ENCODE measurements at places on chromosomes 7 and 10.
A peak's percentile ranks its signal among the peaks of the same experiment; 100 is the strongest.

DNA sequence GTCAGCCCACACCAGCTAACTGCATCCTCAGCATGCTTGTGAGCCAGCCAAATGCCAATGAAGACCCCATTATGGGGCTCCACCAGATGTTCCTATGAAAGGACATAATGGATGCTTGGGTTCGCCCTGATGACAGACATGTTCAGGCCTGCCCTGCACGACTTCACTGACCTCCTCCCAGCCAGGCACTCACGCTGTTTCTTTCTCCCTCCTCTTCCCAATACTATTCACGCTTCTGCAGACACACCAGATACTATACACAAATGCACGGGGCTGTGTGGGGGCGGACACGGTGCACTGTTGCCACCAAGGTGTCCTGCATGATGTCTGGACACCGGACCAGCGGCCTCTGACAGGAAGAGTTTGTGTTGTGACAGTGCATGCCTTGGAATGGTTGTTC is 284.2 kb downstream of the PRPF18 start:
- DNase-seq: no peak

DNA sequence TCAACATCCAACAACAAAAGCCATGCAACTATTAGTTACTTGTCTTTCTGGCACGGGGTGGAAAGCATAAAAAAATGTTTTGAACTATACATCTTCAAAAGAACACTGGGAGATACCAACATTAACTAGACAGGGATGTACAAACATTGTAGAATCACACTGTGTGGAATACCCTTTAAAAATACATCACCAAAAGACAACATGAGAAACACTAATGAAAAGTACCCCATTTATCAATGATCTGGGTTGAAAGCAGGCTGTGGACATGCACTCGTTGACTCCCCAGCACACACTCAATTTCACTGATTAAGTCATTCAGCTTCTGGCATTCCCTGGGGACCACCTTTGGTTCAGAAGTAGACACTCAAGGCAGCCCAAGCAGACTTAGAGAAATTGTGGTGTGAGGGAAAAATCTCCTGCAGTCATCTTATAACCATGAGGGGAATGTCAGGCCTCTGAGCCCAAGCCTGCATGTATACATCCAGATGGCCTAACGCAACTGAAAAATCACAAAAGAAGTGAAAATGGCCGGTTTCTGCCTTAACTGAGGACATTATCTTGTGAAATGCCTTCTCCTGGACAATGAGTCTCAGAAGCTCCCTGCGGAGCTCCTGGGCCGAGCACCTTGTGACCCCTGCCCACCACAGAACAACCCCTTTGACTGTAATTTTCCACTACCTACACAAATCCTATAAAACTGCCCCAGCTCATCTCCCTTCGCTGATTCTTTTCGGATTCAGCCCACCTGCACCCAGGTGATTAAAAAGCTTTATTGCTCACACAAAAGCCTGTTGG is 53.0 kb downstream of the CACUL1 start:
- no peak for DNase-seq

- DNase-seq: peak; percentile 15
These were observed 832 bp downstream of the XRCC2 start for GRCh38 chr7:152674860-152675758.

DNA sequence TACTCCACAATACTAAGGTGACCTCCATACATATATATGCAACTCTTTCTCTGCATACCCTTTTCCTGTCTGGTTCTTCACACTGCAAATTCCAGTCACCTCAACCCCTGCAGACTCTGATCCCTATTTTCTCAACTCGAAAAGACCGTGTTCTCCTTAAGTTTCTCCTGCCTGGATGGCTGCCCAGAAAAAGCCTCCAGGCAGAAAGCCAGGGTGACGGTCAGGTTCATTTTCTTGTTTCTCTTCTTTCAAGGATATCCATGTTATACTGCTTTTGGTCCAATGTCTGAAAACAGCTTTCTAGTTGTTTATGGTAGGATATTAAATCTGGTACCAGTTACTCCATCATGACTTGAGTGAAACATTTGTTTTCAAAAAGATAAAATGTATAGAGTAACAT is 267.8 kb upstream of the MYO3A start:
- no peak for DNase-seq

- no peak for DNase-seq
These were observed 1.6 kb downstream of the GHRHR start for GRCh38 chr7:30965372-30965771.

GRCh38 chr7:85176197-85176596 is 10.7 kb downstream of the SEMA3D start:
- no peak for DNase-seq

GRCh38 chr7:150801946-150802771 is 1.6 kb downstream of the TMEM176A start:
- DNase-seq: no peak

- no peak for DNase-seq
These were observed 66.3 kb upstream of the SLC25A13 start for GRCh38 chr7:96388166-96388565.

DNA sequence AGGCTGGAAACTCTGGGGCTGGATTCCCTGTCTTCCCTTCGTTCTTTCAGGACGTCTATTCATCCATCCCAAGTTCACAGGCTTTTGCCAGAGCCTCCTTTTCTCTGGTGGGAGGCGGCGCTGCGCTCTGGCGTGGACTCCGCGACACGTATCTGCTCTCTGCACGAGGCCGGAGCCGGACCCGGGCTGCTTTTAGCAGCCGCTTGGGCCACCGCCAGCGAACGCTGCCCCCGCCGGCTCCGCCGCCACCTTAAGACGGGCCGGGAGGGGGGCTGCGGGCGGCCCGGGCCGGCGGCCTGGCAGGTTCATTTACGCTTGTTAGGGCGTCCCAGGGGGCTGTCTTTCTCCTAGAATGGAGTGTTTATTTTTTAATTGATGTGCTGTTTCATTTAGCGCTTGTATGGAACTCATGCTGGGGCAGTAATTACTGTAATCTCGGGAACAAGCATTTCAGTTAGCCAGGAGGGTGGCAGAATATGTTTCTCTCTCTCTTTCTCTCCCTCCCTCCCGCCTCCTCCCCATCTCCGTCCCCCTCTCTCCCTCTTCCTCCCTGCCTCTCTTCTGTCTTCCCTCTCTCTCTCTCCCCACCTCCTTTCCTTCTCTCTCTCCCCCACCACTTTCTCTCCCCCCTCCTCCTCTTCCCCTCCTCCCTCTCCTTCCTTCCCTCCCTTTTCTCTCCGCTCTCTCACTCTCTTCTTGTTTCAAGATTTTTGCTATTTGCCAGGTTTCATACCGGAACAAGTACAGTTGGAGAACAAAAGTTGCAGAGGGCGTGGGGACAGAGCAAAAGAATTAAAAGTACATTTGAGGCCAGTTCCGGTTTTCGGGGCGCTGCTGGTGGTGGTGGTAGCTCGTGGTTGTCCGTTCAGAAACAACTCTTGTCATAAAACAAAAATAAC is 1.3 kb upstream of the FZD8 start:
- DNase-seq: no peak

DNA sequence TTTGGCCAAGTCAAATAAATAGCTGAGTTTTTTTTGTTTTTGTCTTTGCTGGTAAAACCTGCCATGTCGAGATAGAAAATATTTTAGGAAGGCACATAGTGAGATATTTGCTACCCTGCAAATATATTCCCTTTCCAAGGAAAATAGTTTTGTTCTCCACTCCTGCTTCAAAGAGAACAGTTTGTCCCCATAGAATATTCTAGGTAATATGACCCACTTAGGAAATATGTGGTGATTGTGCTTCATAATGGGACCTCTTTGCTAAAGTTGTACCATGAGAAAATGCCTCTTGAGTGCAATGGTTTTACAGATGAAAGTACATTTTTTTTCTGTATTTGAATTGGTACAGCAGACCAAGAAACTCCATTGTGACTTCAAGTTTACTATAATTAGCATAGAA is 41.6 kb downstream of the SMNDC1 start:
- DNase-seq: no peak

DNA sequence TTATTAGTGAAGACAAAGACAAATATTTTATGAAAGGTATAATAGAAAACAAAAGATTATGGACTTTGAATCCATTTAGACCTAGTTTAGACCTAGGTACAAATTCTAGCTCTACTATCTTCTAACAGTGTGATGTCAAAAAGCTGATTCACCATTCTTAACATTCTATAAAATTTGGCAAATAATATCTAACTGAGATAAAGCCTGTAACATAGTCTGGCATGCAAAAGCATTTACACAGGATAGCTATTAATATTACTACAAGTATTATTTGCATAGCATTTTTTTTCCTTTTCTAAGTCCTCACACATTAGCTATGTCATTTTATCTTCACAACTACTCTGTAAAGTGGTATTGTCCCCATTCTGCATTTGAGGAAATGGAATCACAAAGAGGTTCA is 179.6 kb upstream of the LRRTM3 start:
- DNase-seq: no peak

- DNase-seq: no peak
These were observed 70.5 kb upstream of the DNAJB6 start for GRCh38 chr7:157266272-157266671.

DNA sequence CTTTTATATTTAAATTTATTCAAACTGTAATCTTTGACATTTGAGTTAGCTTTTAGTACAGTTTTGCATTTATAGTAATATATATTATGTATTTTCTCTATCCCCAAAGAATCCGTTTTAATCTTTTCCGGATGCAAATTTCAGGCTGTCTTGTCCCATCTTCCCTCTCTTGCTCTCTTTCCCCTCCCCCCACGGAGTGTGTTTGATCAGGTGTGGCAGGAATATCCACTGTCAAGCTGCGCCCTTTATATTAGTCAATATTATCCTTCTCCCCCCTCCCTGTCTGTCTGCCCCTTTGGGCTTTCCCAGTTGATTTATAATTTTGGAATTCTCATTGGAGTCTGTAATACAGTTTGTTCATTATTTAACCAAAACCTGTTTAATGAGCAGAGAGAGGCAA is 19.0 kb downstream of the GBF1 start:
- DNase-seq: no peak

- no peak for DNase-seq
These were observed 9.4 kb downstream of the MTG1 start for GRCh38 chr10:133403359-133403758.

DNA sequence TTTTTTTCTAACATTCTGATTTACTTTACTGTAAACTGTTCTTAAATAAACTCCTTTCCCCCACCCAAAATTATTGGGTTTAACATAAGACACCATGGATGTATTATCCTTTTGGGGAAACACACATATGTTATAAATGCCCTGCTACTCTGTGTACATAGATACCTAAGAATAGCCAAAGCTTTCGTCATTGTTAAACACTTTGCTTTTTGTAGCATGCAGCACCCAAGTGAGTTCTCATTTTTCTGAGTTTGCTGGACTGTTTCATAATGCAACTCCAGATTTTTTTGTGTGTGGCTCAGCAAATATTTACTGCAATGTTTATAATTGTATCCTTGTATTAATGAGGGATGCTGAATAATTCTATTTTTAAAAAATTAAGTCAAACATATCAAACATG is 86.9 kb downstream of the VTI1A start:
- DNase-seq: no peak

DNA sequence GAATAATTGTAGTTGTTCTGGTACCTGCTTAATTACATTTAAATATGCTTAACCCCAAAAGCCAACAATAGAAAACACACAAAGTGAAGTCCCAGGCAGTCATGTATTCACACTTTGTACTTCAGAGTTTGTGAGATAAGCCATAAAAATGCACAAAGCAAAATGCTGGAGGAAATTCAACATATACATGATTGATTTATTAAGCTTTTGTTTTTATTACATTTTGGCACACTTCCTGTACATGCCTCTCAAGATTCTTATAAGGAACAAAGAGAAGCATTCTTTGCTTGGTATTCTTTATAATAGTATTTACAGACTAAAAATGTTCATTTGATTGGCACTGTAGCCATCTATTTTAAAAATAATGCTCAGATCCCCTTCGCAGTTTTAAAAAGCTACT is 107.7 kb upstream of the ANK3 start:
- no peak for DNase-seq

DNA sequence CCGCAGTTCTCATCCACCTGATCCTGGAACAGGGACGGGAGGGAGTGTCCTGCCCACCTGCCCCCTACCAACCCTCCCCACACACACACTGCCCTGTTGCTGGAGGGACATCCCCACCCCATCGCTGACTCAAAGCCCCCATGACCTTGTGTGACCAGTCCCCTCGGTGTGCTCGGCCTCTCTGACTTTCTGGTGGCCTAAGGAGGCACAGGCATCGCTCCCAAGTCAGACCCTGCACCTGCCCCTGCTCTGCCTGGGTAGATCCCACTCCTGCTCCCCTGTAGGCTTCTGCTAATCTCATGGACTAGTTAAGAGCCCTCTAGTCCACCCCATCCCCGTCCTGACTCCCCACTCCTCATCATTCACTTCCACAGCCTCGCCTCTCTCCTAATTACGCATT is 58.8 kb upstream of the DOCK1 start:
- DNase-seq: no peak

DNA sequence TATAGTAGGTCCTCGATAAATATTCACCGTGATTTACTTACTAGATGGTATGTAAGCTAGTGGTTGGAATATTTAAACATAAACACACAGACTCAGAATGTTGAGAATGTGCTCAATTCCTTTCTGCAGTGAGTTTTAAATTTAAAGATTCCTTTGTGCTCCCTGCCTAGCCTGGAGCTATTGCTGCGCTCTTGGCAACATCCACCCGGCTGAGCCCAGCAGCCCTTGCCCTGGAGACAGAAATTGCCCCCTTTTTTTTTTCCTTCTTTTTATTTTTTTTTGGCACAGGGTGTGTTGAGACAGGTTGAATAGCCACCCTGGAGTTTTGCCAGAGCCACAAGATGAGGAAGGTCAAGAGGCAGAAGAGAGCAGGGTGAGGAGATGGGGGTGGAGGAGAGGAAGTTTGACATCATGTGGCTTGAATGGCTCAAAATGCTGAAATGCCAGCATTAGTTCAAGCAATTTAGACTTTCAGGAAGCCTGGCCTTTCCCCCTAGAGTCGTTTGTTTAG is 180.8 kb downstream of the PRKCQ start:
- no peak for DNase-seq

DNA sequence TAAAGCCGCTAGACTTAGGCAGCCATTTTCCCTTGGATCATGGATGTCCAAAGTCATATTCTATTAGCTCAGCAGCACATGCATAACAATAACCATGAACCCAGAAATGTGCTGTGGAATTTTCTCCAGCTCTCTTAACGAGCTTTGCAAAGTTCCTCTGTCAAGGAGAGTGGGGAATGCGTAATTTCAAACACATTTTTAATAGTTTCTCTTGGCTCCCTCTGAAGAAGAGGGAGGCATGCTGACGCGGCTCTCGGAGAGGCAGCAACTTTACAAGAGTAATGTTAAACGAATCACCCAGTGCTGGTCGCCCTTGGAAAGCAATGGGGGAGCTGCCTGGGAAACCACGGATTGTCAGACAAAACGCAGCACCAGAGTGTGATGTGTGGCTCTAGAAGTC is 114.8 kb downstream of the RAB18 start:
- no peak for DNase-seq

GRCh38 chr10:74012480-74012879 is 14.6 kb downstream of the VCL start:
- DNase-seq: no peak
